ENCODE measurements at places on chromosomes 7 and 10. TPM values are rescaled to one million over a fixed set of nuclear protein-coding genes. Genes with fewer than 3 reads are reported as not detected.

The TMEM26 gene
- not detected for total RNA-seq

The CUEDC2 gene
- total RNA-seq, result 36.5 TPM

The GRM3 gene
- total RNA-seq, result not detected

The LIPK gene
- total RNA-seq, result not detected

The FRMD4A gene
- 0.31 TPM for total RNA-seq

The CCNY gene
- total RNA-seq, result 72.6 TPM

The TMEM184A gene
- not detected for total RNA-seq

The RADIL gene
- total RNA-seq, result not detected

DNA sequence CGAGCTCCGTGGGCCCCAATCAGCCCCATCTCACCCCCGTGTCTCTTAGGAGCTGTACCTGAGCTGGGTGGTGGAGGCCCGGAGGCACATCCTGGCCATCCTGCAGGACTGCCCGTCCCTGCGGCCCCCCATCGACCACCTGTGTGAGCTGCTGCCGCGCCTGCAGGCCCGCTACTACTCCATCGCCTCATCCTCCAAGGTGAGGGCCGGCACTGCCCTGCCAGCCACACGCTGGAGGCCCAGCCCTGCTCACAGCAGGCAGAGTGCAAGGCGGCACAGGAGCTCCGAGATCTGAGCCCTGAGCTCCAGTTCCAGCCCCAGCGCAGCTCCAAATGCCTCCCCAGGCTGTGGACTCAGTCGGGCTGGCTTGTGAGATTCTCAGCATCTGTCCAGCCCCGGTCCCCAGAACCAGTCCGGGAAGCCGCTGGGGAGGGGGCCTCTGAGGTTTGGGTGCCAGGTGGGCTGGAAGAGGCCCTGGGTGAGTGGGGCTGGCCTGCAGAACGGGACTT lies 9.3 kb downstream of the TMEM120A start:
- no peak for DNase-seq

- no peak for DNase-seq
Observed at GRCh38 chr7:4001742-4002141, 680.4 kb upstream of the FOXK1 start.

- DNase-seq, result no peak
Observed at GRCh38 chr10:32000937-32001336, 55.3 kb downstream of the KIF5B start.

DNA sequence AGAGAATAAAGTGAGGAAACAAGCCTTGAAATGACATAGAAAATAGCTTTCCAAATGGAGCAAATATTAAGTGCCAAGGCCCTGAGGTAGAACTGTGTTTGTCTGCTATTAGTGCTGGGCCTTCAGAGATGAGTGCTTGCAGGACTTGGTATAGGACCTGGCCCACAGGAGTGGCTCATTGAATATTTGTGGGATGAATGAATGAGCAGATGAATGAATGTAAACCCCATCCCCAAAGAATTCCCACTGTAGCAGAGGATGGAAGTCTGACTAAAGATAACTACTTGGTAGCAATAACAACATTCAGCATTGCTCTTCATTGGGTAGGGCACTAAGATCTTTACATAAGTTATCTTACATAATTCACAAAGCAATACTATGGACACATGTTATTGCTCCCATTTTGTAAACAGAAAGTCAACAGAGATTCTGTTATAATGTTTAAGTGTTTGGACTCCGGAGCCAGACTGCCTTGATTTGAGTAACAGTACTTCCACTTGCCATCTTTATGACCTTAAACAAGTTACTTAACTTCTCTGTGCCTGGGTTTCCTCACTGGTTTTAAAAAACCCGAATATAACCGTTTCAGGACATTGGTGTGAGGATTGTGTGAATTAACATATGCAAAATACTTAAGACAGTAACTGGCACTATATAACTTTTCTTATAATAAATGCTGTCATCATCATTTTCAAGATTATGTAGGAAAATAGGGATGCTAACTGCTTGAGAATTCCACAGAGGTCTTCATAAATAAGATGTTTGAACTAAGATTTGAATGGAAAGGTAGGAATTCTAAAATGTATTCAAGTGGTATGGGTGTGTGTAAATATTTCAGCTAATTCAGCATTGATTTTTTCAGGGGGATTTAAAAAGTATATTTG lies 141.9 kb downstream of the PRKG1 start:
- no peak for DNase-seq

GRCh38 chr7:99693427-99694200 lies 13.8 kb upstream of the CYP3A5 start:
- no peak for DNase-seq

DNA sequence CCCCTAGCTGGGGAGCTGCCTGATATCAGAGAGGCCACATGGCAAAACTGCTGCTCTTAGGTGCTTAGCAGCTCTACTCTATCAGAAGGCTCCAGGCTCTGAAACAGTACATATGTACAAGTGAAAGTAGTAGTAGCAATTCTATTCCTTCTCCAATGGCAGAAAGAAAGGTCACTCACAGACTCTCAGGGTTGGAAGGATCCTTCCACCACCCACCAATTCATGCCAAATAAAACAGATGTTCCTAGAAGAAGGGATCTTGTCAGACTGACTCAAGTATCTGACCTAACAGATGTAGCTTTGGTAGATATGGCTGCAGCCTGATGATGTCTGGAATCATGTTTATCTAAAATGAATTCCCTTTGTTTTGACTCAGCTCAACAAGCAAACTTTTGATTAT lies 8.0 kb upstream of the ALDH18A1 start:
- DNase-seq, result no peak

DNA sequence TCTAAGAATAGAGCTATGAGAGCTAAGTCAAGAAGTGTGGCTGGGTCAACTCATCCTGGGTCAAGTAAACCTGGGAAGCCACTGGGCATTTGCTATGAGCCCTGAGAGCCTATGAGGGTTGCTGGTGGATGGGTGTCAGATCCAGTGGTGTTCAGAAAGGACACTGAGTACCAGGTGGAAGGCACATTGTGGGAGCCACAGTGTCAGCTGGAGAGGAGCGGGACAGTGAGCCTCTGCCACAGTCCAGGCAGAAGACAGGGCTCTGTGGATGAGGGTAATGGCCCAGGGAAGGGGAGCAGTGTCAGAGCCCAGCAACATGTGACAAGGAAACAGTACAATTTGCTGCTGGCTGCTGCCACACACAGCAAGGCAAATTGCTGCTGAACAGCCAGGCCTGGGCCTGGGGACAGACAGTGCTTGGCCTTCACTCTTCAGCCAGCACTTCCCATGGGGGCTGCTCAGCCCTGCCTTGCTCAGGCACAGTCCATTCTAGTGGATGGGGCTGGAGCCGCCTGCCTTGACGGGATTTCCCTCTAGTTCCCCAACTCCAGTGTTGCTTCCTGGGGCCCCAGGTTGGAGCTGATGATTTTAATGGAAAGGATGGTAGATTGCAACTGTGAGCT lies 90.9 kb upstream of the CHST15 start:
- DNase-seq, result no peak

DNA sequence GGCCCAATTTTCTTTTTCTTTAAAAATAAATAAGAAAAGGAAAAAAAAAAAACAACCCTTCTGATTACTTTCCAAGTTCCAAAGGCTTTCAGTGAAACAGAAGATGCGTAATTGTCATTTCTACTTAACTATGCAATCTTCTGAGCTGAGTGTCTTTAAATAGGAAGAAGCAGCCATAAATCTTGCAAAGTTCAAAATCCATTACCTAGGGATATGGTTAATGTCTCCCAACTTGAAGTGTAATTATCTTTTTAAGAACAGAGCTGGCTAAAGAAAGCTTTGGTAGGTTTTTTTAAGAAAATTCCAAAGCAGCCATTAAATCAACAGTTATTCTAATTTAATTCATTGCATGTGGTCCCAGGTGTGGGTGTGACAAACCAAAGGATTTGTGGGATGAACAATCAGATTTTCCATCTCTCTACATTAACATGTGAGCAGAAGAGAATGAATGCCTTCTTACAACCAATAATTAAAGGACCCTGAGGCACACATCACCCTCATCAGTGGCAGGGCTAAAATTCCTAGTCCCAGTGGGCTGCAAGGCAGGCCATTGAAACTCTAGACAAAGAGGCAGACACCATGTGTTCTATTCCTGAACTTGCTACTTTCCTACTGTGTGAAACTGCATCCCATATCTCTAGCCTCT lies 419.2 kb downstream of the REEP3 start:
- DNase-seq, result no peak

DNA sequence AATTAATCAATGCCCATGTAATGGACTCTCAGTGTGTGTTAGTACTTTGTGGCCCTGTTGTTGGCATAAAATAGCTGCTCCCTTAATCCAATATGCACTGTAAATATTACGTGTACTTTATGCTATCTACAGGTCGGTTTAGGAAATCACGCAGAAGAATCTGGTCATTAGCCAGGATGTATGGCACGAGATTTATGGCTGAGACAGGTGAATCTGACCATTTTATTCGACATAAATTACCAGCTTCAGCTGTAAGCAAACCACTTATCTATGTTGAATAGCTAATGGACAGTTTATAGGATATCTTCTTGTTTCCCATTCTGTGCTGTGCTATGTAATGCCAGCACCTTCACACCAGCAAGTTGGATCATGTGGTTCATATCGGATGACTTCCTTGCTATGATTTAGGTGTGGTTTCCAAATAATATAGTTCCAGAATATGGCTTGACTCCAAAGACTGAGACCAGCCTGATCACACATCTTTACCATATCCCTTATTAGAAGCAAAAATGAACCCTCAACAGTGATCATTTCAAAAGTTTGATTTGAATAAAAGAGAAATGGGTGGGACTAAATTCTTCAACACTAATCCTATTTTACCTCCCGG lies 301.4 kb downstream of the AHR start:
- no peak for DNase-seq

DNA sequence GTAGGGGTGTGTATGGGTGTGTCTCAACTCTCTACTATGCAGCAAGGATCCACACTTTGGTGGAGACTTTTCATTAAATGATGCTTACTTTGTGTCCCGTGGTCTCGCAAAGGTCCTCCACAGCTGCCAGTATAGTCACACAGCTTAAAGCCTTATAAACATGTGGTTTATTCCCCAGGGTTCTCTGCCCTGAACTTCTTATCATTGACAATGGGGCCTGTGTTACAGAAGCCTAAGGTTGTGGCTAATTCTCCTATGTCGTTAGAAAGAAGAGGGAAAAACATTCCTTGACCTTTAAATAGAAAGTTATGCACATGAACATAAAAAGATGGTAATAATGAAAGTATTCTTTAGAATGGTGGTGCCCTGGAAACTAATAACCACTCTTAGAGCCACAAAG lies 201.4 kb downstream of the INHBA start:
- no peak for DNase-seq

GRCh38 chr10:49280001-49280408 lies 19.0 kb upstream of the C10orf71 start:
- no peak for DNase-seq

DNA sequence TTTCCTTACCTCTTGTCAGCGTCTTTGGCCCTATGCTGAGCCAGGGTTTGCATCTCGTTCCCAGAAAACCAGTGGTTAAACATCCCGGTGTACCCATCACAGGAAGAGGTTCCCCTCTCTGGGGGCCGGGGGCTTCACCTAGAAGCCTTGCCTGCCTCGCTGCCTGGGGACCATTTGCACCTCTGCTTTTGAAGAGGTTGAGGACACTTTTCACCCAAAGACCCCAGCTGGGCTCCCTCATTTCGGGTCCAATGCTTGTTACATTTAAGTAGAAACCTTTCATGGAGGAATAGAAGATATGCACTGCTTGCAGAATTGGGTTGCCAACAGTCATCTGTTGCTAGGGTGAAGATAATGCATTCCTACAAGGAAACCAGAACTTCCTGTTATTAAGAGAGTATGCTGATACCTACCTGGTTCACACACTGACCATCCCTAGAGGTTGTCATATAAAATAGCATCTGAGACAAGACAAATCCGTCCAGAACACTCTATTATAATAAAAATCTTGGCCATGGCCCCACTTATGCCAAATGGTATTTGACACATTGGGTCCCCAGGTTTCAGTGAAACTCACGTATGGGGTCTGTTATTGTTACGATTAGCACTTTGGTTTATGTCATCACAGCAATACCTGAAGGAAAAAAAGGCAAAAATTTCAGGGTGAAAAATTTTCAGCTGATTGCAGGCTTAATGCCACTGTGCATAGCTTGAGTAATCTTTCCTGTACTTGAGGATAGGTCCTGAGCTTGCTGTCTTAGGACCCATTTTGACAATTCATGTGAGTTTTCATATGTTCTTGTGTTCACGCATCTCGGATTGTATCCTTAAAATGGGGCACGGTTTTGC lies 917 bp downstream of the ZNF365 start:
- DNase-seq, result no peak

DNA sequence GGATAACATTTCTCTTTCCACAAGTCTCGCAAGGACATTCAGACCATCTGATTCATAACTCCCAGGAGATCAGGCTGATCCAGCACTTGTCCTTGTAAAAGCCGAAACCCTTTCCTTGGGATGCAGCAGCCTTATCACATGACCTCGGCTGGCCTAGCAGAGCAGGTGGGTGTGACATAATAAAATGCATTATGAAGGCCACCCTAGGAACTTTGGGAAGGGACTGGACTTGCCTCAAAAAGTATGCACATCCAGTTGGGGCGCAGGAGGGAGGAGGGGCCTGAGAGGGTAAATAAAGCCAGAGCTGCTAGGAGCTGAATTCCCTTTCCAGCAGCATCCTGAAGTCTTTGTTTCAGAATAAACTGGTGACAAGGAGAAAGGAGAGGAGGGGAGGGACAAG lies 260.8 kb downstream of the SNX13 start:
- no peak for DNase-seq

DNA sequence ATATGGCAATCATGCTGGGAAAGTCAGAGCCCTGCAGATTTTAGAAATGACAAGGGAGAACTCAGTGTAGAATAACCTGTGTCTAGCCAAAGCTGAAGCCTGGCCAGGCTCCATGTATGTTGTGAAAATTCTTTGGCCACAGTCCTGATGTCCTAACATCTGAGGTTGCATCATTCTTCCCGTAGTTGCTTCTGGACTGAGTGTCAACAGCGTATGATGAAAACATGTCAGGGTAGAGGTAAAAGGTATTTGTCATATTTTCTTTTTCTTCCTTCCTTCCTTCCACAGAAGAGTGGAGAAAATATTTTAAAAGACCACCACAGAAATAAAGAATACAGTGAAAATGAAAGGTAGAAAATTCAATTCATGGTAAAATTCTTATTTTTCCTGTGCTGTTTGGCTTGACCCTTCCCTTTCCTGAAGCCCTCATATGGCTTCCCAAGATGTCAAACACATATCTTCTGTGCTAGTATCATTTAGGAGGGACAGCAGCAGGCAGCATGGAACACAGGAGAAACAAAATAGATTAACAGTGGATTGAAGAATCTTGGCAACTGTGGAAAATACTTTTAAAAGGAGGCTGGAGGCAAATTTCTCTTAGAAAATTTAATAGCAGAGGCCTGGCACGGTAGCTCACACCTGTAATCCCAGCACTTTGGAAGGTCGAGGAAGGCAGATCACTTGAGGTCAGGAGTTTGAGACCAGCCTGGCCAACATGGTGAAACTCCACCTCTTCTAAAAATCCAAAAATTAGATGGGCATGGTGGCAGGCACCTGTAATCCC lies 18.9 kb upstream of the NRBF2 start:
- no peak for DNase-seq
